Fibroblast of the conjunctiva (primary cell): ENCODE measurements at places on chromosomes 2 and 18.

DNA sequence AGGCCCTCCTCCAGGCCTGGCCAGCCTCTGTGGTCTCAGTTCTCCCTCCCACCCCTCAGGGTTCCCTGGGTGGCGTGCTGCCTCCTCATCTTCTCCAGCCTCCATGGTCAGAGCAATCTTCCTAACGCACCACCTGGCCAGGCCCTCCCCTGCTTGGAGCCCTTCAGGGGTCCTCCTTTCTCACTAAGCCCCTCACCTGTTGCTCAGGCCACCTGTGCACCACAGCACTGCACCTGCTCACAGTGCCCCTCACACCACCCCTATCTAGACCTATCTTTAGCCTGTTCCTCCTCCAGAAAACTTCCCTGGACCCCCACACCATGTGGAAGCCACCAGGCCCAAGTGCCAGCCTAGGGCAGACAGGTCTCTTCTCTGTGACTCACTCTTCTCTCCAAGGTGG is 267.1 kb downstream of the ATAD2B start:
- DNase-seq: no peak

DNA sequence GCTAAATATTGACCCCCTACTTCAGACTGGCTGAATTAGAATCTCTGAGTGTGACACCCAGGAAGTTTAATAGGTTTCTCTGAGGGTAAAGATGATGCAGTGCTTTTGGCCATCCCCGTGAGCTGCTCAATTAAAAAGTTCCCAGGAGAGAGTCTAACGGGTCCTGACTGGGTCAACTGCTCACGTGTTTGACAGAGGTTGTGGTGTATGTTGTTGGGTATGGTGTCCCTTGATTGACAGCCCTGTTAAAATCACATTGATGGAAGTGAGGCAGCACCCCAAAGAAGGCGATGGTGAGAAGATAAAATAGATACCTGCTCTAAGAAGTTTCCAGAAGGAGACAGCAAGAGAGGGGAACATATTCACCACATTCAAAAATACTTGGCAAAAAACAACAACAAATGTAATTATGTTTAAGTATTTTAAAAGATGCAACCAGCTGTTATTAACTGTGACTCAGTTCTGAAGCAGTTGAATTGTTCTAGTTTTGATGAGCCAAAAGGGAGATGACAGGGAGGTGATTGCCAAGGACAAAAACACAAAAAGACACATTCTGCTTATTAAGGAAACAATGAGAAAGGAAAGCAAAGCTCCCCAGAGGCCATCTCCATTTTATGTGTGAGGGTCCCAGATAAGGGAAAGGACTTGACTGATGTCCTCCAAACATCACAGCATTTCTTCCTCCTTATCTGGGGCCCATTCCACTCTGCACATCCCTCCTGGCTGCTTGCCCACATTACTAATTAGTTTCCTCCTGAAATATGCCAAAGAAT is 11.5 kb upstream of the GMCL1 start:
- DNase-seq: no peak

- no peak for DNase-seq
Measured at GRCh38 chr2:56229397-56230060, 45.7 kb downstream of the CCDC85A start.

GRCh38 chr2:81734981-81735380 is 1430.4 kb upstream of the LRRTM1 start:
- no peak for DNase-seq

DNA sequence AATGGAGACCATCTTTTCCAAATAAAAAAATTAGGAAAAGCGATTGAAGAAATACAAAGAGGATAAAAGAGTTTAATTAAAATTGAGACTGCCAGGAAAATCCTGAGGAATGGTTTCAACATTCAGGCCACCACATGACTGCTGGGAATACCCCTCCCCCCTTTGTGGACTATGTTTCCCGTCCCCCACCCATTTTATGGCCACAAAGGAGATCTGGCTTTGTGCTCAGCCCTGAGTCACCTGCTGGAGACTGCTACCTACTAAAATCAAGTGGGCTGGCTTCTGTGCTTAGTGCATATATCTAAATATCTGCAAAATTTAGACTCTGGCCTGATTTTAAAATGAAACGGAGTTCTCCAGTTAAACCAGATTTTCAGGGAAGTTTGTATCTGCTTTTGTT is 10.1 kb downstream of the RND3 start:
- DNase-seq: no peak

- no peak for DNase-seq
Measured at GRCh38 chr2:1744446-1745170, at the start of gene PXDN. TSS of gene PXDN (minus strand) at chr2:1744515. CDS start at chr2:1744455, 60 bp downstream.

DNA sequence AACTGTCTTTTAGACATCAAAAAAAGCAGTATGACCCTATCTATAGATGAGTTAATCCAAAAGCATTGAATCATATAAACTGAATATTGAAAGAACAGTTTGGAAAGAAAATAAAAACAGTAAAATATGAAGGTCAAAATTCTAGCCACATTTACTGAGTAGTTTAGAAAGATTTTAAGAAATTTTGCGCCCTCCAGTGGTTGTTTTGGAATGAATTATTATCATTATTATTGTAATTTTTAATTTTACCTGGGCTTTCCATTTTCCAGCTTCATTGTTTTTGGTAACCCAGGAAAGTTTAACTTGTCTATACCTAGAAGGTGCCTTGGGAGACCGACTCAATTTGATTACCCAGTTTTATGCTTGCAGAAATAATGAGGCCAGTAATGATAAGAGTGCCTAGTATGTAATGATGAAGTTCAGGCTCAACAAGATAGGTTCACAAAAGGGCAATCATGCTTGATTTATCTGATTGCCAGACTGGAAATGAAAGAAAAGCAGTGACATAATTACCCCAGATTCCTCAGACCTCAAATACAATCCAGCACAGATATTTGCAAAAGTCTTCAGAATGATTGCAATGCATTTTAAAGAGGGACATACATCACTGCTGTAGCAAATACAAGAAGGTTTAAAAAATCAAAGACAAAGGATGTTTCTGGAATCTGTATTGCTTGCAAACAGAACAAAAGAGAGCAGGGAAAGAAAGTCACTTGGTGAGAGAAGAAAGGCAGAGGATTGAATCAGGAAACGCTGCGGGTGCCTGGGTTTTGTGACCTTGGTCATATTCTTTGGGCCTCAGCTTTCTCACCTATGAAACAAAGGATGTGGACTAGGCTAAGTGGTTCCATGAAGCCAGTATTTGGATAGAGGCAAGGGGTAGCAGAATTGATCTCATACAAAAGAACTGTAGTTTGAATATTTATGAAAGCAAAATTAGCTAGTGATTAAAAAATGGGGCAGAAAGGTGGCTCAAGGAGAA is 153.8 kb downstream of the MAP2 start:
- DNase-seq: no peak

GRCh38 chr2:127404466-127405254 is 13.6 kb upstream of the PROC start:
- DNase-seq: no peak

DNA sequence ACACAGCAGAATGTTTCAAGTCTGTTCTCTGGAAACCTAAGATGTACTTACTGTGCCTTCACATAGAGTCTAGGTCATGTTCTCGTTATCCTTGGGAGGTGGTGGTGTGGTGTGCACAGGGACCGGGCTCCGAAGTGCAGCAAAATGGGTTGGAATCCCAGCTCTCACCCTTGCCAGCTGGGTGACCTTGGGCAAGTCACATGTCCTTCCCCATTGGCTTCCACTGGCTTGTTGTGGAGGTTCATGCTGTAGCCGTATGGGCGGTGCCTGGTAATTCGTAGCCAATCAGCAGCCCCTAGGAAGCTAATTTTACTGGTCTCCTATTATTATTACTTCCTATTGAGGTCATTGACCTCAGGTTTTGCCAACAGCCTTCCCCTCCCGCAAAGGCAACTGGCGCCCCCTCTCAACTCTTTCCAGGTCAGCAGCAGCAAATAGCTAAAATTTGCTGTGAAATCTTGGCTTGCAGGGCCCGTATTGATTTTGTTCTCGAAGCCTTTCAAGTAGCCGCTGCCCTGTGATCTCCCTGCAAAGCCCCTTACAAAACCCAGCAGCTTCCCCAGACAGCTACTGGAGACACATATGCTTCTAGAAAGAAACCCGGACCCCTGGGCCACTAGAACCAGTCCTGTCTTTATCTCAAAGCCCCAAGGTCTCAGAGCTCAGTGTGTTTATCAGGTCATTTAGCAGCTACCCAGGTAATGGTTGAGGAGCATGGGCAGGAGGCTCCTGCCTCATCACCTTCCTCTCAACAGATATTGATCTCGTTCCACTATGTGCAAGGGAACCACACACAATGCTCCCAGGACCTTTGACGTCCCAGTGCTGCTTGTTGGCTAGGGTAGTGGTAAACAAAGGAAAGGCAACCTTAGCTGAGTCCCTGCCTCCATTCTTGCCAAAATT is 66.5 kb upstream of the SLC1A4 start:
- no peak for DNase-seq

GRCh38 chr2:200172944-200173581 is 133.4 kb upstream of the SPATS2L start:
- DNase-seq: peak; percentile 57

DNA sequence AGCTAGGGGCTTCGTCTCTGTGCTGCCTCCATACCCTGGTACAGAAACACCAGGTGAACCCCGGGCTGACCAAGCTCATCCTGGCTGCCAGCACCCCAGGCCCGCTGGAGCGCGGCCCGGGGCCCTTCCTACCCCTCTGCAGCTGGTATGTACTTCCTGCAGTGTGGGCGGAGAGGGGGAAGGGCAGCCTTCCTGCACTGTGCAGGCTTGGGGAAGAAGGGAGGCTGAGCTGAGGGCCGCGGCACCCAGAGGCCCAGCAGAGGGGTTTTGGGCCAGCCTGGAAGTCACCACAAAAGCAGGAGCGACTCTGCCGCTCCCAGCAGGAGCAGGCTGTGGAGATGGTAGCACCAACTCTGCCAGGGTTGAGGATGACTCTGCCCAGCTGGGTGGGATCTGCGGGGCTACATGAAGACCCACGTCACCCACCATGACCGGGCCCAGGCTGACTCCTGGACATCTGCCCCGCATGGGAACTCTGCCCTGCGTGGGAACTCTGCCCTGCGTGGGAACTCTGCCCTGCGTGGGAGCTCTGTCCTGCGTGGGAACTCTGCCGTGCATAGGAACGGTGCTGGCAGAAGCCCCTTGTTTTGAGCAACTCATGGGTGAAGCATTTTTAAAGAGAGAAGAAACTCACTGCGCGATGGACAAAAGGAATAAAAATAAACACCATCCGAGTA is 273.3 kb downstream of the NDUFA10 start:
- no peak for DNase-seq

DNA sequence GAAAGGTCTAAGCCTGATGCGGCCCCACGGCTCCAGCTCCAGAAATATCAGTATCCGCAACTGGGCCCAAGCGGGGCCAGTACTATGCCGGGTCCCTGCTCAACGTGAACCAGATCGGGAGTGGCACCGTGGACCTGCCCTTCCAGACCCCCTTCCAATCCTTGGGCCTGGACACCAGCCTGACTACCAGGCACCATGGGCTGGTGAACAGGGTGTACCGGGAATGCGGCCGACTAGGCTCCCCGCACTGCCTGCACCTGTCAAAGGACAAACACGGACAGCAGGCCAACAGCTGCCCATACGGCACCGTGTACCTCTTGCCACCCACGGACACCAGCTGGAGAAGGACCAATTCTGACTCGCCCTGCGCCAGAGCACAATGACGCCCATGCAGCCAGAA is 1196.9 kb upstream of the CHAC2 start:
- no peak for DNase-seq

- no peak for DNase-seq
Measured at GRCh38 chr18:36543030-36543429, 245.5 kb downstream of the FHOD3 start.

- peak; percentile 65 for DNase-seq
Measured at GRCh38 chr2:42314892-42315468, 46.0 kb downstream of the COX7A2L start.

DNA sequence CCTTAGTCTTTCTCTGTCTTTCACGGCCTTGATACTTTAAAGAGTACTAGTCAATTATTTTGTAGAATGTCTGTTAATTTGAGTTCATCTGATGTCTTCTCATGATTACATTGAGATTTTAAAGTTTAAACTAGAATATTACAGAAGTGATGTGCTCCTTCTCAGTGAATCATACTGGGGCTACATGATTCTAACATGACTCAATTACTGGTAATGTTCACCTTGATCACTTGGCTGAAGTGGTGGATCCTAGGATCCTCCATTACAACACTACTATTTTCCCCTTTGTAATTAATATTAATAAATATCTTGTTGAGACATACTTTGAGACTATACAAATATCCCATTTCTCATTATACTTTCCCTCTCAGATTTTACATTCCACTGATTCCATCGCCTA is 148.5 kb downstream of the CAMKMT start:
- no peak for DNase-seq

- DNase-seq: no peak
Measured at GRCh38 chr2:108825736-108826135, 39.2 kb downstream of the CCDC138 start.

- DNase-seq: no peak
Measured at GRCh38 chr2:62307469-62308389, 111.8 kb downstream of the B3GNT2 start.

GRCh38 chr2:138244501-138244925 is 257.1 kb upstream of the SPOPL start:
- no peak for DNase-seq

GRCh38 chr2:60957224-60957623 is 60.3 kb upstream of the PEX13 start:
- DNase-seq: no peak

- DNase-seq: no peak
Measured at GRCh38 chr2:69914950-69915945, at the start of gene MXD1. TSS of gene MXD1 (plus strand) at chr2:69915109. CDS start at chr2:69915331, 222 bp downstream.

GRCh38 chr2:242065426-242065825 is 195.9 kb downstream of the RTP5 start:
- DNase-seq: no peak

- no peak for DNase-seq
Measured at GRCh38 chr2:17543848-17544247, 3.4 kb downstream of the VSNL1 start.

DNA sequence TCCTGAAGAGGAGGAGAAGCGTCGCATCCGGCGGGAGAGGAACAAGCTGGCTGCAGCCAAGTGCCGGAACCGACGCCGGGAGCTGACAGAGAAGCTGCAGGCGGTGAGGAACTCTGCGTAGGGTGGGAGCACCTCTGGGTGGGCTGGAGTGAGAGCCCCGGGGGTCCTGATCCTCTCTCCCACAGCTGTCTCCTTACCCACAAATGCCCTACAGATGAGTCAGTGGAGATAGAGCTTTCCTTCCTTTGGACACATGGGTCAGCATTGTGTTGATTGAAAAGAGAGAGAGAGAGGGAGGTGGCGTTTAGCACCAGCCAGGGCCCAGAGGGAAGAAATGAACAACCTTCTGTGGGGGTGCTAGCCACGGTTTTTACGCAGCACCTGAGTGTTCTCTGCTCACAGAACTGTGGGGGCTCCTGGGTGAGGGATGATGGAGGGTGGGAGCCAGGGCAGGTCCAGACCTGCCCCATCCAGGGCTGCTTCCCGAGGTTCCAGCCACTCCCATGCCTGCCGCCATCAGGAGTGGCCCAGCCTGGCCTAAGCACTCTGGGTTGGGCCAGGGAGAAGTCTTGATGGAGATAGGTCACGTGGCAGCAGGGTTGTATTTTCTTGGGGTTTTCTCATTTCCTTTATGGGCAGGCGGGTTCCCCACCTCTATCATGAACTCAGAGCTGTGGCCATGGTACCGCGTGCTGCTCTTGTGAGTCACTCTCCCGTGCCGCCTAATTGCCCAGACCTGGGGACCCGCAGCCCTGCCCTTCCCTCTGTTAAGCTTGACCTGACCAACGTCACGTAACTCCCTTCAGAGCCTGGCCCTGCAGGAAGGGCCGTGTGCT is 16.3 kb downstream of the FOSL2 start:
- no peak for DNase-seq

GRCh38 chr2:112454586-112454985 is 21.1 kb upstream of the RGPD8 start:
- DNase-seq: no peak

GRCh38 chr2:40394597-40394996 is 57.3 kb downstream of the SLC8A1 start:
- no peak for DNase-seq
